ENCODE measurements at places on chromosomes 1 and 21.

DNA sequence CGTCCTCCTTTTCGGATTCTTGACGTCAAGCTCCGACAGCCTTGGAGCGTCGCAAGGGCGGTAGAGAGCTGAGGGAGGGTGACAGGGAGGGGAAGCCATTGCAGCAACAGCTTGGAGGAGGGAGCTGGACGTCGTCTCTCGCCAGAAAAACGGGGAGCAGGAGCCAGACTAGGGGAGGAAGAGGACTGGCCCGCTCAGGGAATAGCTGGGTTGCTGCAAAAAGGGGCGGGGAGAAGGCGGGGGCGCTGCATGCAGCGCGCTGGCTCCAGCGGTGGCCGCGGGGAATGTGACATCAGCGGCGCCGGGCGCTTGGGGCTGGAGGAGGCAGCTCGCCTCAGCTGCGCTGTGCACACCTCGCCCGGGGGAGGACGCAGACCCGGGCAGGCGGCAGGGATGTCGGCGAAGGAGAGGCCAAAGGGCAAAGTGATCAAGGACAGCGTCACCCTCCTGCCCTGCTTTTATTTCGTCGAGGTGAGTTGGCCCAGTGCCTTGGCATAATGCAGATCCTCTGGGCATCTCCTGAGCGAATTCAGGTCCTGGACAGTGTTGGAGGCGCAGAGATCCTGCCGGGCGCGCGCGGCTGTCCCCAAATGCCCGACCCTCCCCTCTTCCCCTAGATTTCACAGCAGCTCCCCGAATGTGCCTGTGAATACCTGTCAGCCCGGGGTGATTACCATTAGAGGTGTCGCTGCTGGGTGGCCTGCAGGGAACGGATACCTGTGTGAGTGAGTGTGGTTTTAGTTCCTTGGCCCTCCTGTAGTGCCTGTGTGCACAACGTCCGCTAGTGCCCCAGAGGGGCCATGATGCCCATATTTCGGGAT is at the start of gene PLPPR4:
PLPPR4 (plus strand) TSS at position 292 of the 821 bp plus-strand sequence; CDS start at position 394, 102 bp downstream.
- H3K36me3 ChIP-seq = no peaks in the 10 kb centered on the region
- H3K4me1 ChIP-seq = peaks cover 4% of the 10 kb centered on the region
- H3K27me3 ChIP-seq = peaks cover 36% of the 10 kb centered on the region
- no peak within 1 kb of the TSS for H3K27ac ChIP-seq

- H3K27ac ChIP-seq = no peak overlapping the region
- peaks cover 3% of the 10 kb centered on the region for H3K4me1 ChIP-seq
- H3K4me3 ChIP-seq = no peak overlapping the region
Measured at GRCh38 chr1:59077466-59078069, 219.3 kb upstream of the FGGY start.

- no peaks in the 10 kb centered on the region for H3K36me3 ChIP-seq
- H3K4me3 ChIP-seq = no peak overlapping the region
- DNase-seq = no peak
- no peak overlapping the region for H3K27ac ChIP-seq
- H3K4me1 ChIP-seq = no peaks in the 10 kb centered on the region
Measured at GRCh38 chr1:14724246-14724645, 125.8 kb downstream of the KAZN start.

GRCh38 chr21:38236232-38236631 is 20.6 kb upstream of the KCNJ15 start:
- H3K27ac ChIP-seq = no peak overlapping the region
- no peak overlapping the region for H3K4me3 ChIP-seq
- no peak for DNase-seq
- no peaks in the 10 kb centered on the region for H3K36me3 ChIP-seq
- H3K4me1 ChIP-seq = peaks cover 7% of the 10 kb centered on the region
- no peaks in the 10 kb centered on the region for H3K27me3 ChIP-seq

GRCh38 chr1:83626603-83627002 is 372.3 kb downstream of the TTLL7 start:
- no peaks in the 10 kb centered on the region for H3K27me3 ChIP-seq
- H3K4me1 ChIP-seq = no peaks in the 10 kb centered on the region
- no peak overlapping the region for H3K27ac ChIP-seq
- H3K4me3 ChIP-seq = no peak overlapping the region
- no peaks in the 10 kb centered on the region for H3K36me3 ChIP-seq

GRCh38 chr1:43383449-43383848 is 6.2 kb downstream of the MED8 start:
- H3K27ac ChIP-seq = no peak overlapping the region
- DNase-seq = no peak
- H3K27me3 ChIP-seq = no peaks in the 10 kb centered on the region
- peaks cover 7% of the 10 kb centered on the region for H3K4me1 ChIP-seq

DNA sequence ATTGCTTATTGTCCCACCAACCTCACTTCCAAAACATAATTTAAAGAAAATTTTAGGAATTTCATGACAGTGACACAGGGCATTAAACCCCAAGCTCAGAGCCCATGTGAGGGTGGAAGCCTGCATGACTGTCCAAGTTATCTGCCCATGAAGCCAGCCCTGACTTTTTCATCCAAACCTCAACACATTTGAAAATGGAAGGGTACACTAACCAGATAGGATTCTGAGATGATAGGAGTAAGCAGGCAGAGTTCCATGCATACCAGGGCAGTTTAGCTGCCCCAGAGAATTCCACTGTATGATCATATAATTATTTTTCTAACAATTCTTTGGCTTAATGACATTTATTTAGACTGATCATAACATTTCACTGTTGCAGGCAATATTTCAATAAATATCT is 986.0 kb downstream of the TTLL7 start:
- no peak overlapping the region for H3K27ac ChIP-seq
- no peak overlapping the region for H3K4me3 ChIP-seq
- no peaks in the 10 kb centered on the region for H3K27me3 ChIP-seq
- no peaks in the 10 kb centered on the region for H3K4me1 ChIP-seq
- no peaks in the 10 kb centered on the region for H3K36me3 ChIP-seq
- DNase-seq = no peak

DNA sequence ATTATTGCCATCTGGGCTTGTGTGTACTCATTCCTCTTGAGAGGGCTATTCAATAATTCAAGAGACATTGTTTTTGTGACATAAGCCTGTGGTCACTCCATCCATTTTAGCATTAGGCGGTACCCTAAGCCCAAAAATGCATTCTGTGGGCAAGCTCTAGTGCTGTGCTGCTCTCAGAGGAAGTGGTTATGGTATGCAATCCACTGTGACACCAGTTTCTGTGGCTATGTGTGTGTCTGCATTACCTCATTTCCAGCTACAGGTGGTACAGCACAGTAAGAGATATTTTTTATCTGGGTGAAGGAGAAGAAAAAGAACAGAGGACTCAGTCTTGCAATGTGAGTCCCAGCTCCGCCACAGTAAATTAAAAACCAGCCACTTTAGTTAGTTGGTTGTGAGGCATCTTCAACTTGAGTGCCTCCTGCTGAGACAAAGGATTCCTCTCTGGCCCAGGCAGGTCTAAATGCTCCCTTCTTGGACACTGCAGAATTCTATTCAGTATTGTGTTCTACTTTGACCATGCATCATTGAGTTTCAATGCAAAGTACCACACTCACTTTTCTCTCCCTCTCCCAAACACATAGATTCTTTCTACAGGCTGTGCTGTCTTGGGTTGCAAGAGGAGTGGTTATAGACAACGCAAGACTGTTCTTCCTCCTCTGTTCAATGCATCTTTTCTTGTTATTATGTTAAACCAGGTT is 777.8 kb upstream of the BRINP3 start:
- H3K27ac ChIP-seq = no peak overlapping the region
- no peak for DNase-seq
- no peaks in the 10 kb centered on the region for H3K36me3 ChIP-seq
- H3K4me1 ChIP-seq = no peaks in the 10 kb centered on the region
- no peaks in the 10 kb centered on the region for H3K27me3 ChIP-seq

Measured in left lung (tissue), 14 donors.